Inflammatory macrophage treated with lipopolysaccharide for 1 hour (primary cell): ENCODE measurements at places on chromosomes 7 and 10.

DNA sequence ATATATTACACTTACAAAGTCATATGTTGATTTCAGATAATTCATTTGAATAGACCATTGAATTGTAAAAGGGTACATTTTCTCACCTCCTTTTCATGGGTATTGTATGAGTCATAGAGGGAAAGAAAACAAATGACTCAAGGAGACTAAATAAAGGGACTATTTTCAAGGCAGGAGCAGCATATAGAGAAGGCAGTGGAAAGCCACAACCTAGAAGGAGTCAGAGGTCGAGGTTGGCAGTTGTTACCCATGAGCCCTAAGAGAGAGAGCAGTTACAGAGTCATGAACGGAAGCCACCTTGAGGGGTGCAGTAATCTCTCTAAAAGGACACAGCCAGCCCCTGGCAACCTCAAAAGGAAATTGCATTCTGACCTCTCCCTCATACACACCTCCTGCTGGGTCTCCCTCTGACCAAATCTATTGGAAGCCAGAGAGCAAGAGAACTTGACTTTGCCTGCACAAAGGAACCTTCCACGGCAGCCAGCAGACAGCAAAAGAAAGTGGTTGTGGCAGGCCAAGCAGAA is 137.9 kb downstream of the GRM8 start:
- no peak for DNase-seq

DNA sequence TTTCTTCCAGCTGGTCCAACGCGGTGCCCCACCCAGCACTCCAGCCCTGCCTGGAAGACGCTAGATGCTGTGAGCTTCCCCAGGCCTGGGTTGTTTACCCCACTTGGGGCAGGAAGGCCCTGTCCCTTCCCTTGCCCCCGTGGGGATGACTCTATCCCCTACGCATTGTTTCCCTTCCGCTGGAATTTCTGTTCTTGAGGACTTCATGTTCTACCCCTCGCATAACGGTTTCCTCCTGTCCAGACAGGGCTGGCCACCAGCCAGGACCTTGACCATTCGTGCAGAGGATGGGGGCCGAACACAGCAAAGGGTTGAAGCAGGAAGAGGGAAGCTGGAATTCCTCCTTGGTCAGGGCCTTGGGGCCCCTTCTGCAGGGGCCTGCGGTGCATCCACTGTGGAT is 14.7 kb upstream of the SERPINE1 start:
- no peak for DNase-seq

DNA sequence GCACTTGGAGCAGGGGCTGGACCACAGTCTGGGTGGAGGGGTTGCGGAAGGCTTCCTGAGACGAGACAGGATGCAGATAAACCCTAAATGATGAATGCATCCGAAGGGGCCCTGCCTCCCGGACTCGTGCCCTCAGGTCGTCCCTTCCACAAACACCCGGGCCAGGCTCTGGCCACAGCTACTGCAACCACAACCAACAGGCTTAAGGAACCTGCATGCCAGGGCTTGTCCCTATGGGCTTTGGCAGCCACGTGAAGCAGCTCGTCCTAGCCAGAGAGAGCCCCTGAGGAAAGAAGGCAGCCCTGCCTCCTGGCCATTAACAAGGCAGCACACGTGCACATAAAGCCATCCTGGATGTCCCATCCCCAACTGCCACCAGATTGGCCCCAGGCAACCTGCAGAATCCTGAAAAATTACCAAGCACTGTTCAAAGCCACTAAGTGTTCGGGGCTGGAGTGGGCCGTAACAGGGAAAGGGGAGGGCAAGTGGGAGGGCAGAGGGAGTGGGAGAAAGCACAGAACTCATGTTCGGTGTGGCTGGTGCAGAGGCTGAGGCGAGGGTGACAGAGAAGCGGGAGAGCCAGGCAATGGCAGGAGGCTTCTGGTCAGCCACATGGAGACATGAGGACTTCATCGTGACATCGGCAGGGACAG is 62.7 kb downstream of the MAD1L1 start:
- DNase-seq = no peak

- no peak for DNase-seq
Observed at GRCh38 chr10:114245121-114245791, 6.2 kb downstream of the VWA2 start.

GRCh38 chr10:114653926-114654325 is 4.1 kb downstream of the ABLIM1 start:
- DNase-seq = no peak
